ENCODE measurements at places on chromosomes 16 and 17.

- no peak for DNase-seq
Observed at GRCh38 chr16:3774156-3774767, 56.9 kb upstream of the TRAP1 start.

GRCh38 chr16:81478876-81479511 is 34.4 kb downstream of the CMIP start:
- no peak for DNase-seq

DNA sequence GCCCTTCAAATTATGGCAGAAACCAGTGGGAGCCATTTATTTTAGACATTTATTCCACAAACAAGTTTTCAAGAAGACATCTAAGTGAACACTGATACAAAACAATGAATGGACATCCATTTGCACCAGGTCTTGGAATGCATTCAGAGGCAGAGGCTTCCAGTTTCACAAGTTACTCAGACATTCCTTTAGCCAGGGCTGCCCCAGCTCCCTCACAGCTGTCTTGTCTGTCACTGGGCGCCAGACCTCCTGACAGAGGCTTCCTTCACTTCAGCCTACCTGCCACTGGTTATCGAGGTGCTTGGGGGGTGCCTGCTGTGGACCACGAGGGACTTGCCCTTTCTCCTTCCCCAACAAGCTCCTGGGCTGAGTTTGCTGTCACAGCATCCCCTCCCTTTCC is 19.2 kb downstream of the AQP8 start:
- DNase-seq = no peak

GRCh38 chr16:31519759-31520431 is 7.8 kb upstream of the AHSP start:
- no peak for DNase-seq

- no peak for DNase-seq
Observed at GRCh38 chr17:2017274-2017941, 7.7 kb downstream of the RTN4RL1 start.

- no peak for DNase-seq
Observed at GRCh38 chr17:38958326-38958725, 8.9 kb downstream of the FBXO47 start.

GRCh38 chr16:15509051-15509592 is 74.7 kb downstream of the BMERB1 start:
- no peak for DNase-seq

DNA sequence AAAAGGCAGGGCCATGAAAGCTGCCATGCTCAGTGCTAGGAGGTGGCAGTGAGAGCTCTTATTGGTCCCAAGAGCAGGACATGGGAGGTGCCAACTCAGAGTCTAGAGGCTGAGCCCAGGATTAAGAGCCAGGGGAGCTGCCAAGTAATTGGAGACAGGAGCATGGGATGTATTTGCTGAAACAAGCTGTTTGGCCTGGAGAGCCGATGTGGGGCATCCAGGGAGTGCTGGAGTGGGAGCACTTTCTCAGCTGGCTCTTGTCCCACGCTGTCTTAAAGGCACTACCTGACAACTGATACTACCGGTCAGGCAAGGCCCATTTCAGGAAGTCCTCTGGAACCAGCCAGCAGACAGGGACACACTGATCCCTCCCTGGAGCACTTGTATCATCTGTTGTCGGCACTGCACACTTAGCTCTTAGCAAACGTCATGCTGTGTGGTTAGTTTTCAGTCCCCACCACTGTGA is 19.3 kb downstream of the ANKFN1 start:
- no peak for DNase-seq

- no peak for DNase-seq
Observed at GRCh38 chr16:70781800-70782199, 19.2 kb downstream of the VAC14 start.

- no peak for DNase-seq
Observed at GRCh38 chr16:2462031-2462866, 2.3 kb downstream of the TEDC2 start.

DNA sequence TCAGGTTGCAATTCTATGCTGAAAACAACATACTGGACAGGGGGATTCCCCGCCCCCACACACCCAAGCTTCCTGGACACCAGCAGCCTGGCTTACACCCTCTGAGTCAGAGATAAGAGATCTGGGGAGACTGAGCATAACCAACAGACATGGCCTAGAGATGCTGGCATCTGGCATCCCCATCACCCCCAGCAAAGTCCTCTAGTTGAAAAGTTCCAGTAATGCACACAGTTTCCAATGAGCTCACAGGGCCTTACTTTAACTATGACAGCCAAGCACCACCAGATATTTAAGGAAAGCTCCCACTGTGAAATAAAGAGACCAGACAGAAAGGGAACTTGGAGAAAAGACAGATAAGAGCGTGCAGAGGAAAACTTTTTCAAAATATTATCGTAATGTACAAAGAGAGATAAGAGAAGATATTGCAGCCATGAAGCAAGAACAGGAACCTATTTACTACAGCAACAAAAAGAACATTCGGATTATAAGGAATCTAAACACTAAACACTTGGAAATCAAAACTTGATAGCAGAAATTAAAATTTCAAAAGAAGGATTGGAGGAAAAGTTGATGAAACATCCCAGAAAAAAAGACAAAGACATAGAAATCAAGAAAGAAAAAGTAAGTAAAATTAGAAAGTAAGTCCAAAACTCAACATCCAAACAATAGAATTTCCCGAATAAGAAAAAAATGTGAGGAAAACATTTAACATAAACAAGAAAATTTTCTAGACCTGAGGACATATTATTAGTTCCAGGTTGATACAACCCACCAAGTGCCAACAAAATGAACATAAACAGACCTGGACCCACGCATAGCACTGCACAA is 17.2 kb upstream of the ALOX15 start:
- DNase-seq = no peak

- DNase-seq = no peak
Observed at GRCh38 chr17:43935926-43936261, 6.4 kb downstream of the PPY start.

GRCh38 chr16:15396948-15397594 is 1.5 kb downstream of the MPV17L start:
- DNase-seq = no peak

DNA sequence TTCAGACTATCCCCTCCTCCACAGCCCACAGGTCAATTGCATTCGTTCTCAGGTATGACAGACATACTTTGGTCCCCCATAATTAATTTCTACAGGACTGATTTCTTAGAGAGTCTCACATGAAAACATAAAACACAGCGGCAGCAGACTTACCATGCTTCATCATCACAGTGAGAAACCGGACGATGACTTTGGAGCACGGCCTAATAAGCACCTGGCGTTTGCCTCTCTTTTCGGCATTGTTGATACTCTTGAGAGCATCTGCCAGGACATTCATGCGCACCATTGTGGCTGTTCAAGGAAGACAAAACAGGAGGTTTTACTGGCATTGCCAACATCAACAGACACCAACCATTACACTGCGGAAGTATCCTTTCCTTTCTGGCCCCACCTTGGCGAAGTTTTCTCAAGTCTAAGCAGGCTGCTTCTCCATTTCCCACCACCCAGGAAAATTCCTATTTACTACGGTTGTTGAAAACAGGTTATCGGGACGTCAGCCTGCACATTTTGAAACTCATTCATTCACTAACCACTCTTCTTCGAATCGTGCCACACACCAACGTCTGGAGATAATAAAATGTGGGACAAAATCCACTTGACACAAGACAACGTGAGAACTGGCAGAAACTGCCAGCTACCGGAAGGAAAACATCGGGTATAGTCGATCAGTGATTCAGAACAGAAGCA is 1.2 kb downstream of the RPS15A start:
- DNase-seq = no peak

DNA sequence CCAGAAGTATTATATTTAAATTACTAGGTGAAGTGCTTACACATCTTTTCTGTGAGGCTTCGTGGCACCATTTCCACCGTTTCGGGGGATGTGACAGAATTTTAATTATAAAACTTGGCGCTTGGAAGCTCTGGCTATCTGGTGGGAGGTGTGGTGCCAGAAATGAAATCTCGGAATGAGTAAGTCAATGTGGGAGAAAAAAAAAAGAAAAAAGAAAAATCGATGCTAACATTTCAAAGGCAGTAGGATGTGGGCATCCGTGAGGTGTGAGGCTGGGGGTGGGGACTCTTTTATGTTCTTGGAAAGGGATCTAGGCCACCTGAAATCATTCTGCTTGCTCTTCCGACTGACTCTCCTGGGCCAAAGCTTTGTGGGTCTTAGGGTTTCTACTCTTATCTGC is 21.9 kb downstream of the CPPED1 start:
- no peak for DNase-seq
